Naive B cell (primary cell): ENCODE measurements at places on chromosomes 6 and 20.

DNA sequence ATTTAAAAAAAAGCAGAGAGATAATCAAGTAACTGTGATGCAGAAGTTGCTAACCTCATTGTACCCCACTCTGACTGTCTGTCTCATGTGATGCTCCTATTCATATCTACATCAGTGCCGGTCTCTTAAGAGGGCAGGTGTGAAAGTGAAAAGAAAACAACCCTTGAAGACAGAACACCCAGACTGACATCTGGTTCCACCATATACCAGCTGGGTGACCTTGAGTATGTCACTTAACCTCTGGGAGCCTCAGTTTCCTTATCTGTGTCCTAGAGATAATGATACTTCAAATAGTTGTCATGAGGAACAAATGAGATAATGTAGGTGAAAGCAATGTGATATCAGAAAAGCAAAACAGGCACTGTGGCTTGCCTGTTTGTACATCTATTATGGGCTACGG lies 426.8 kb upstream of the SOX4 start:
- no peak overlapping the region for H3K4me3 ChIP-seq
- no peak for DNase-seq
- H3K27me3 ChIP-seq = no peaks in the 10 kb centered on the region
- H3K4me1 ChIP-seq = peaks cover 24% of the 10 kb centered on the region
- H3K27ac ChIP-seq = no peak overlapping the region

DNA sequence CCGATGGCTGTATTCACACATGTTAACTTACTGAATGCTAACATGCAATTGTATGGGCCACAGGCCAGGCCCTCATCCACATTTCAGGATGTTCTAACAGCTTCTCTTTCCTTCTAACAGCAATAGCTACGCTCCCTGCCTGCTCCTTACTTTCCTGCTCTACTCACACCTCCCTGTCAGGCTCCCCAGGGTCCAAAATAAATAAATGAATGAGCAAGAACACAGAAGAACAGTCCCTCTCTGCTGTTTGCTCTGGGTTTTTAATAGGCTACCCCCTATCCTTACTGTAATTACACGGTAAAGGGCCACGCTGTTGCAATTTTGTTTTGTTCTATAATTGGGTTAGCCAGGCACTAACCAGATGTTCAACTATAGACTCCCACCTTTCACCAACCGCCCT lies 135.6 kb downstream of the GMDS start:
- no peaks in the 10 kb centered on the region for H3K4me1 ChIP-seq
- H3K4me3 ChIP-seq = no peak overlapping the region
- no peaks in the 10 kb centered on the region for H3K27me3 ChIP-seq
- H3K27ac ChIP-seq = no peak overlapping the region
- no peaks in the 10 kb centered on the region for H3K36me3 ChIP-seq

DNA sequence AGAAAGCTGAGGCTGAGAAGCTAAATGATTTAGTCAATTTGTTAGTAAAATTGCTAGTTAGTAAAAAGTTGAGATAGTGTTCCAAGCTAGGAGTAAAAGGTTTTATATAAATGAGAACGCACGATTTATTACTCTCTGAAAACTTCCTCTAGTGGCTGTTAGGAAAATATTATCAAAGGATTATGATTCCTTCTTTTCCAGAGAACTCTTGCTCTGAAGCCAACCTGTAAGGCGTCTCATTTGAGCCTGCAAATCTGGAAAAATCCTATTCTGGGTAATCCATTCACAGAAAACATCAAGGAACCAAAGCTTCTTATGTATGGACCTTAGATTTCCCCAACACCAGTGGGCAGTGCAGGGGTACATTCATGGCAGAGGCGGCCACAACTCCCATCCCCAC lies 252.7 kb downstream of the SOD2 start:
- H3K4me1 ChIP-seq = no peaks in the 10 kb centered on the region
- H3K36me3 ChIP-seq = no peaks in the 10 kb centered on the region
- no peak overlapping the region for H3K4me3 ChIP-seq
- no peak overlapping the region for H3K27ac ChIP-seq

- no peaks in the 10 kb centered on the region for H3K27me3 ChIP-seq
- H3K36me3 ChIP-seq = no peaks in the 10 kb centered on the region
- no peak for DNase-seq
- H3K27ac ChIP-seq = no peak overlapping the region
- peaks cover 3% of the 10 kb centered on the region for H3K4me1 ChIP-seq
Measured at GRCh38 chr20:60206259-60206658, 248.0 kb downstream of the CDH26 start.

GRCh38 chr6:53284901-53285300 lies 63.8 kb downstream of the ELOVL5 start:
- DNase-seq = no peak
- H3K4me1 ChIP-seq = peaks cover 76% of the 10 kb centered on the region
- peaks cover 20% of the 10 kb centered on the region for H3K36me3 ChIP-seq
- H3K4me3 ChIP-seq = peak overlapping the region; percentile 14
- no peaks in the 10 kb centered on the region for H3K27me3 ChIP-seq

GRCh38 chr20:37971561-37972127 lies 61.6 kb downstream of the TTI1 start:
- no peaks in the 10 kb centered on the region for H3K27me3 ChIP-seq
- H3K4me3 ChIP-seq = no peak overlapping the region
- H3K4me1 ChIP-seq = peaks cover 5% of the 10 kb centered on the region
- H3K36me3 ChIP-seq = peaks cover 20% of the 10 kb centered on the region

- DNase-seq = no peak
- no peaks in the 10 kb centered on the region for H3K27me3 ChIP-seq
- no peak overlapping the region for H3K4me3 ChIP-seq
- peak overlapping the region; percentile 40 for H3K27ac ChIP-seq
- H3K36me3 ChIP-seq = peaks cover 53% of the 10 kb centered on the region
- peaks cover 16% of the 10 kb centered on the region for H3K4me1 ChIP-seq
Measured at GRCh38 chr6:30703821-30704220, 13.0 kb upstream of the NRM start.

DNA sequence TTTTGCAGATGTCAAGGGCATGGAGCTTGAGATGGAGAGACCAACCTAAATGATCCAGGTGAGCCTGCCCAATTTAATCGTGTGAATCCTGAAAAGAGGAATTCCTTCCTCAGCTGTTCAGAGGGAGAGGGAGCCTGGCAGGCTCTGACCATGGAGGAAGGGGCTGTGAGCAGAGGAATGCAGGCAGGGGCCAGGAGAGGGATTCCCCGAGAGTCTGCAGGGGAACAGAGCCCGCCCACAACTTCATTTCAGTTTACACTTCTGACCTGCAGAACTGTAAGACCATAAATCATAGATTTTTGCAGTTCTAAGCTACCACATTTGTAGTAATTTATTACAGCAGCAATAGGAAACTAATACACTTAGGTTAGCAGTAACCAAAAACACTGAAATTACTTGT lies 164.1 kb downstream of the TBXT start:
- DNase-seq = no peak
- no peak overlapping the region for H3K27ac ChIP-seq
- peaks cover 62% of the 10 kb centered on the region for H3K27me3 ChIP-seq
- no peak overlapping the region for H3K4me3 ChIP-seq

DNA sequence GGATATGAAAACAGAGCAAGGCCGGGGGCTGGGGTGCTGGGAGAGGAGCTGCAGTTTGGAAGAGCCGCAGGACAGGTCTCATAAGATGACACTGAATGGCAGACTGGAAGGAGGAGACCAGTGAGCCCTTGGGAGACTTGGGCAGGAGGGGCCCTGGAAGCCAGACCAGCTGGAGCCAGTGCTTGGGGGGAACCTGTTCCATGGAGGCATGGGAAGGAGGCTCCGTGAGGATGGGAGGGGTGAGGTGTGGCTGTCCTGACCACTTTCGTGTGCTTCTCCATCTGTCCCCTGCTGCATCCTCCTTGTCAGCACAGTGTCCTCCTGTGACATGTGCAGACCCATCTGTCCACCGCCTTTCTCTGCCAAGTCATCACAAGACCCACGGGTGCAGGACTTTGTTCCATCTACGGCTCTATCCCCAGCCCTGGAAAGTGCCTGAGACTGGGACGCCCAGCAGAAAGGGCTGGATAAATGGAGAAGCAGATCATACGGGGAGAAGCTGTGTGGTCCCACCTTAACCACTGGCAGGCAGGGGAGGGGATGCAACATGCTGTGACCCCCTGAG lies 84.8 kb upstream of the MPC1 start:
- H3K36me3 ChIP-seq = no peaks in the 10 kb centered on the region
- H3K4me1 ChIP-seq = peaks cover 13% of the 10 kb centered on the region

DNA sequence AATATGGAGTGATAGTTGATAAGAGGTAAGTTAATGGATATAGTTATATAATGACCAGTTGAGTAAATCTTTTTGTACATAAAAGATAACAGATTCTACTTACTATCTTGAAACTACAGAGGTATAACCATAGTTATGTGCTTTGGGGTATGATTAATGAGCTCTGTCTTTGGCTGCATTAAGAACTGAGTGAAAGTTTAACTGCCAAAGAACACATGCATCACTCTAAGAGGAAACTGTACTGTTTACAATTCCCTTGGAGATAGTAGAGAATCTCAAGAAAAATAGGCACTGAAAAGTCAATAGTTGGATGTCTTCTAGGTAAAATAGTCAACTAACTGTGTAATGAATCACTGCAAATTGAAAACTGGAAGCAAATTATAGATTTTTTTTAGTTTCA lies 1129.5 kb downstream of the EPHA7 start:
- H3K27me3 ChIP-seq = no peaks in the 10 kb centered on the region
- no peak overlapping the region for H3K27ac ChIP-seq
- no peak overlapping the region for H3K4me3 ChIP-seq
- H3K4me1 ChIP-seq = no peaks in the 10 kb centered on the region

DNA sequence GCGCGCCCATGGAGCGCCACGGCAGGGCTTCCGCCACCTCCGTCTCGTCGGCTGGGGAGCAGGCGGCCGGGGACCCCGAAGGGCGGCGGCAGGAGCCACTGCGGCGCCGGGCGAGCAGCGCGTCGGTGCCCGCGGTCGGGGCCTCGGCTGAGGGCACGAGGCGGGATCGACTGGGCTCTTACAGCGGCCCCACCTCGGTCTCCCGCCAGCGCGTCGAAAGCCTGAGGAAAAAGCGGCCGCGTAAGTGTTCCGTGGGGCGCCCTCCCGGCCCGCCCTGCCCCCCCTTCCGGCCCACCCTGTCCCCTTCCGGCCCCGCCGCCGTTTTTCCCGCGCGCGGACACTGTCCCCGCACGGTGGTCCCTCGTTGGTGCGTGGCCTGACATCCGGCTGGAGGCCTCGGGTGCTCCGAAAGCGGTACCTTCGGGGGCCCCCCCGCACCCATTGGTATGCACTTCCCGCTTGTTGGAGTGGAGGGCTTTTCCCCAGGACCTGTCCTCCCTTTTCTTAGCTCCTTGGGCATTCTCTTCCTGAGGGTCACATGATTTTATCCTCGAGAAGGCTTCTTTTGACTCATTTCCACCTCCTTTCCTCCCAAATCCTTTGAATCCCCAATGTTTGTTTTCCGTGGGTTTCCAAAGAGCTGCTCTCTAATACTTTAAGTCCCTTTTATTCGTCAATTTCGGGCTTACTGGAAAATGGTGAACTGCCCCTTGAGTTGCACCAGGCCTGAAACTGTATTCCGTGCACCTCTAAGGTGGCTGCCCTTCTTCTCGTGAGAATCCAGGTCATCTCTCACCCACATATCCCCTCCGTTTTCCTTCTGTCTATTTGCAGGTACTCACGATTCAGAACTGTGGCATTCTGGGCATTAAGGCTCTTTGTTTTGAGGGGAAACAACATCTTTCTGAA lies 556 bp downstream of the PANK2 start:
- no peaks in the 10 kb centered on the region for H3K27me3 ChIP-seq
- H3K4me1 ChIP-seq = peaks cover 53% of the 10 kb centered on the region
- peak; percentile 31 for DNase-seq
- peaks cover 7% of the 10 kb centered on the region for H3K36me3 ChIP-seq
- peak overlapping the region; percentile 96 for H3K27ac ChIP-seq

GRCh38 chr20:34562641-34563040 lies 4.1 kb downstream of the MAP1LC3A start:
- peak overlapping the region; percentile 49 for H3K27ac ChIP-seq
- no peaks in the 10 kb centered on the region for H3K27me3 ChIP-seq
- H3K36me3 ChIP-seq = no peaks in the 10 kb centered on the region

- no peak overlapping the region for H3K4me3 ChIP-seq
- H3K4me1 ChIP-seq = peaks cover 7% of the 10 kb centered on the region
- peaks cover 22% of the 10 kb centered on the region for H3K27me3 ChIP-seq
- no peaks in the 10 kb centered on the region for H3K36me3 ChIP-seq
Measured at GRCh38 chr6:108737594-108738546, 110.4 kb upstream of the ARMC2 start.

GRCh38 chr6:108562503-108562993 lies 1.8 kb downstream of the FOXO3 start:
- peak overlapping the region; percentile 89 for H3K27ac ChIP-seq
- H3K4me3 ChIP-seq = peak overlapping the region; percentile 70

DNA sequence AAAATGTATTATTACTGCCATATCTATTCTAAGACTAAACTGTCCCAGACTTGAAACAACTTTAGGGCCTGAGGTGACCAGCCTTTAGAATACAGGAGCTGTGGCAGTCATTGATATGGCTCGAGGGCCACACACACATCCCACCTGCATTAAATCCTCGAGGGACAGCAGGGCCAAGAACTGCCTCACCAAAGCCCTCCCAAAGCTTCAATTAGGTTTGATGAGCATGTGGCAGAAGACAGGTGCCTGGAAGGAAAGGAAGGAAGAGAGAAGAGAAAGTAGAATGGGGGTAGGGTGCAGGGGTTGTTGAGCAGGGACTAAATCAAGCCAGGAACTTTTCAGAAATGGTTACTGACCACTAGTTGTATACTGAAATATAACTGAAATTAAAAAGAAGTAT lies 115.0 kb downstream of the PDSS2 start:
- H3K4me3 ChIP-seq = no peak overlapping the region
- no peak for DNase-seq
- H3K4me1 ChIP-seq = peaks cover 12% of the 10 kb centered on the region
- no peaks in the 10 kb centered on the region for H3K27me3 ChIP-seq
- no peaks in the 10 kb centered on the region for H3K36me3 ChIP-seq

DNA sequence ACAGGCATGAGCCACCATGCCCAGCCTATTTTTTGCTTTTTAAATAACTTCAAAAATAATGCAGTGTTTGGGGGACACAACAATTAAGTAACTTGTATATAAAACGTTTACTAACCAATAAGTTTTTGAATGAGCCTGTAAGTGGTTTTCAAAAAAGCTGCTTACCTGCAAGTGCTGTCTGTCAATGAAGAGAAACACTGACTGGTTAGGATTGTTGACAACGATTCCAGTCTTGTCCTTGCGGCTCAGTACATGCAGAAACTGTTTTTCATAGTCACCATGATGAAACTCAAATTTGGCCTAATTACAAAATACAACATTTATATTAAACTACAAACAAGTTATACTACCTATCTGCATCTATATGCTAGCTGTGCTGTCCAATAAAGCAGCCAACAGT lies 10.3 kb downstream of the C6orf62 start:
- peaks cover 8% of the 10 kb centered on the region for H3K36me3 ChIP-seq
- H3K4me1 ChIP-seq = peaks cover 41% of the 10 kb centered on the region
- H3K27me3 ChIP-seq = no peaks in the 10 kb centered on the region
- DNase-seq = no peak
- no peak overlapping the region for H3K4me3 ChIP-seq

DNA sequence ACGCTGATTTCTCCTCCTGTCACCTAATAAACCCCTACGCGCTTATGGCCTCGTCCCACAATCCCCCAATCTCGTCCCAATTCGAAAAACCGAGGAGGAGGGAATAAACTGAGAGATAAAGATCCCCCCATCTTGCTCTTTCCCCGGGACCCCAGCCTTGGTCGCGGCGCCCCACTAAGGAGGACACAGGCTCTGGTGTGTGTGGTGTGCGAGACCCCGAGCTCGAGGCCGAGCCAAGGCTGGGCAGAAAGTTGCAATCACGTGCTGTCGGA lies 1.3 kb upstream of the NR2E1 start:
- peak overlapping the region; percentile 44 for H3K4me3 ChIP-seq
- peaks cover 78% of the 10 kb centered on the region for H3K27me3 ChIP-seq
- peaks cover 55% of the 10 kb centered on the region for H3K4me1 ChIP-seq

- no peak overlapping the region for H3K27ac ChIP-seq
- H3K4me3 ChIP-seq = no peak overlapping the region
- H3K4me1 ChIP-seq = no peaks in the 10 kb centered on the region
- no peak for DNase-seq
- no peaks in the 10 kb centered on the region for H3K27me3 ChIP-seq
- H3K36me3 ChIP-seq = no peaks in the 10 kb centered on the region
Measured at GRCh38 chr20:49924247-49924646, 8.9 kb upstream of the SPATA2 start.
